ENCODE measurements at places on chromosomes 2 and 18.

DNA sequence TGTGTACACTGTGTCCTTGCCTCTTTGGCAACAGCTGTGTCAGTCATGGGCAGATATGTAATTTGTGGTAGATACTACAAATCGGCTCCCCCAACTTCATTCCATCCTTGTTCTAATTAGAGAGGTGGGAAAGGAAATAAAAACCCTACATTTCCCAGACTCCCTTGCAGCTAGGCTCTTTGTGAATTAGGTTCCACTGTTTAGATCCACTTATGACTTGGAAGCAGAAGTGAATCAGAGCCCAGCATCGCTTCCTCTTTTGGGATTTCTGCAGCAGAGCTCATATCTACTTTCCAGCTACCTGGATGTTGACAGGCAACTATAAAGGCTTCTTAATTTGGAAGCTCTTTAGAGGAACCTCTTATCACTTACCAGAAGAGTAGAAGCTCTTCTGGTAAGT lies 34.1 kb upstream of the NARS1 start:
- no peak for DNase-seq

DNA sequence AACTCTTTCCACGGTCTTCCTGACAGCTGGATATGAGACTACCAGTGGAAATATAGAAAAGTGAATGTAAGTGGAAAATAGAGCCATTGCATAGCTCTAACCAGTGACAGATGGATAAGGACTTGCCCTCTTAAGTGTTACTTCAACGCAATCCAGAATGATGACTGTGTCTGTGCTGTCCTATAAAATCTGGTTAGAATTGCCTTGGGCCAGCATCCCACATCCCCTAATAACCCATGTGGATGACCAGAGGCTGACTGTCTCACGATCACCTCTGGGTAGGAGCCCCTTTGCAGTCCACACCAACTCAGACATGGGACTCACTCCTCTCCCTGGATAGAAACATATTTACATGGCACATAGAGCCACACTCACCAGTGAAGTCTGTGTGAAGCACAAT lies 186.6 kb downstream of the C1D start:
- no peak for DNase-seq

GRCh38 chr2:236250286-236250685 lies 13.9 kb downstream of the ASB18 start:
- DNase-seq = no peak

DNA sequence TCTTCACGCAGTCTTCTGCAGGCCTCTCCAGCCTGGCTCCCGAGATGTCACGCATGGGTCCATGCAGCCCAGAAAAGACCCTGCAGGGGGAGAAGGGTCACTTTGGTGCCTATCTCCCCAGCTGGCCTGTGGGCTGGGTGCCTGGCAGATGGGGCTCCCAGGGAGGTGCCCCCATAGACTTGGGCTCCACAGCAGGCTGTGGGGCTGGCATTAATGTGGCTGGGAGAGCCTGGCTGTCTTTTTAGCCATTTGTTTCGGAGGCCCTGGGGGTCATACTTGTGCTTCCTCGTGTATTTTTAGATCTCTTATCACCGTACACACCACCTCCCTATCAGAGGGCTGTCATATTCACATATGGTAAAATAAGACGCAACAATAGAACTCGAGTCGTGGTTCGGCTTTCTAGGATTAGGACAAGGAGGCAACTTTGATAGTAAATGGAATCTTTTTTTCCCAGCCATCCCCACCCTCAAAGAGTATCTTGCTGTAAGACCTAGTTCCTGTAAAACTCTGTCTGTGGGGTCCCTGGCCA lies 74.5 kb downstream of the LRRFIP1 start:
- DNase-seq = no peak

GRCh38 chr2:127637725-127638252 lies 8.2 kb upstream of the GPR17 start:
- DNase-seq = peak; percentile 26

DNA sequence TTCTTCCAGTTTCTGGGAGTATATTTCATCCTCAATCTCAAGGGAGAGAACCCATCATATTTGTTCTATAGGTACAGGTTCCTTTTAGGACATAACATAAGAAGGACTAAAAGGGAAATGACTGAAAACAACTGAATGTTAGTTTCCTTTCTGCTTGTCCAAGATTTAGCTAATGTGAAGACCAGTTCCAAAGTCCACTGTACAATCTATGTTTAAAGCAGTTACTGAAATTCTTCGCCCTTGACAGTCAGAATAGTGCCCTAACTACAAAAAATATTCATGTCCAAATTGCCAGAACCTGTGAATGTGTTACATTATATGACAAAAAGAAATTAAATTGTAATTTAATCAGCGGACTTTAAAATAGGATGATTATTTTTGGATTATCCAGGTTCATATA lies 466.3 kb upstream of the SETBP1 start:
- DNase-seq = peak; percentile 46

DNA sequence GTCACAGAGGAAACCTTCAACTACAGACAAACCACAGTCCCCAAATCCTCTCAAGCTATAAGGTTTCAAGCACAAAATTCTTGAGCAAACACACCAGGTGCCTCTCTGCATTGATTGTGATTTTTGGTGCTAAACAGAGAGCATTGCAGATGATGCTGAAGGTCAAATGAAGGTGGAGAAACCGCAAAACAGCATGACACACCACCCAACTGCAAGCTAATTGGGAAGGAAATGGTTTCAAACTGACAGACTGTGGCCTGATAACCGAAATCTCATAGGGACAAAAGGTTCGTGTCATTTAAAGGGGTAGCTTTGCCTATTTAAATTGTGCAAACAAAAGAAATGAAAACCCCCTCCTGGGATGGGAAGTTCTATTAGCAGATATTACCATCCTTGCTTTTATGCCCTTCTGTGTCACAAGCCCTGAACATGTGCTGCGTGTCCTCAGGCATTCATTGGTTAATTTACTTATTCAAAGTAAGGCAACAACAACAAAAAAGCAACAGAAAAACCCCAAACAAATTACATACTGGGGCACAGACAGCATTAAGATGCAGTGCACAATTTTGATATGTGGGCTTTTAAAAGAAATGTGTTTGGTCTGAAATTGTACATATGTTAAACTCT lies 154.9 kb downstream of the AQP4 start:
- no peak for DNase-seq

- DNase-seq = no peak
These were observed 88.1 kb upstream of the ATL2 start for GRCh38 chr2:38464971-38465788.

DNA sequence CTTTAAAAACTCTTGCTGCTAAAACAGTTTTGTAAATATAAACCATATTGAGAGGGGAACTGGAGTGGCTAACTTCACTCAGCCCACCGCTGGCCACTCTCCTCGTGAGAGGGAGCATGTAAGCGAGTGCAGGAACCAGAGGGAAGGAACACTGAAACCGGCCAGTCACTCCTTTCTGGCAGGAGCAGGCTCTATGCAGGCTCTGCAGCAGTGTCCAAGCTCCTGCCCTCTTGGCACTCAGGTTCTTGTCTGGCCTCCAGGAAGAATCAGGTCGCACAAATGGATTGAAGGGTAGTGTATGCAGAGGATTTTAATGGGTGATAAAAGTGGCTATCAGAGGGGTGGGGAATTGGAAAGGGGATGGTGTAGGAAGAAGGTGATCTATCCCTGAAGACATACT lies 157.7 kb downstream of the TMX3 start:
- no peak for DNase-seq
